ENCODE measurements at places on chromosomes 3 and 15.

DNA sequence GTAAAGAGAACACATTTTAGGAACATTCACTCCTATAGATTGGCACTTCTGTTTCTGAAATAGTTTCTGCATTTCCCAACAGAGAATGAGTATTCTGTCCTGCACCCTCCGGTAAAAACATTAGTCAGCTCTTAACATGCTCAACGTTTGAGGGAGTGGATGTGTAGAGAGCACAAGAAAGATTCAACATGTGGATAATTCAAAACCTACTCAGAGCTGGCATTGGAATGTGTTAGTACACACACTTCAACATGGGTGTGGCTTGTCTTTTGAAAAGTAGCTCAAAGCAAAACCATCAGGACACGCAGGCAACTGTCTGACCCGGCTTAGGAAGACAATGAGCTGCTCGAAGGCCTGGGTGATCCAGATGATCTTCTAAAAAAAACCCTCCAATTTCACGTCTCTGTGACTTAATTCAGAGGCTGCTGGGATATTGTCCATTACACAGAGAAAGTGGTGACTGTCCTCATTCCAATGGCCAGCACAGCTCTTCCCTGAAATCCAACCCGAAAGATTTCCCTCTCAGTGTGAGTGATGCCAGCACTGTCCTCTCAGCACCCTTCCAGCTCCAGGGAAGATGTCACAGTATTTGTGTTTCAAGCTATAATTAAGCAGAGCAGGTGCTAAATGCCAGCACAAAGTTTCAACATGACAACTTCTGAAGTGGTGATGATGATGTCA, 18.1 kb downstream of the FBN1 start:
- DNase-seq, result no peak

- no peak for DNase-seq
Observed at GRCh38 chr15:70054366-70054765, 43.4 kb downstream of the TLE3 start.

GRCh38 chr3:31004025-31004678, 109.7 kb upstream of the GADL1 start:
- DNase-seq, result peak; percentile 71

- DNase-seq, result no peak
Observed at GRCh38 chr15:90054618-90055097, 47.6 kb downstream of the IDH2 start.

DNA sequence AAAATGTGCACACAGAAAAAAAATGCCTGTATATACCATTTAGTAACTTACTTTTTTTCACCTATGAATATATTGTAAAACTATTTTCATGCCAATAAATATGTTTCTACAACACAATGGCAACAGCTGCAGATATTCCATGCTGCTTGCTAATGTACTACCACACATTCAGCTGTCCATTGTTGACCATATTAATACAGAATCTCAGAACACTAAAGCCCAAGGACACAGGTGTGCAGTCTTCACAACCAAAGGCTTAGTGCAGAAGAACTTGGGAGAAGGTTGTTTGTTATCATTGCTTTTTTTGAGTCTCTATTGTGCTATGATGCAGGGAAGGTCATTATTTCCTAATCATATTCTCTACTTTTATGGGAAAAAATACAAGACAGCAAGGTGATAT, 79.6 kb downstream of the DIPK2A start:
- DNase-seq, result no peak

- DNase-seq, result peak; percentile 52
Observed at GRCh38 chr3:50248387-50248786, 12.4 kb downstream of the GNAI2 start.

GRCh38 chr15:85646538-85647091, 148.1 kb downstream of the KLHL25 start:
- no peak for DNase-seq

DNA sequence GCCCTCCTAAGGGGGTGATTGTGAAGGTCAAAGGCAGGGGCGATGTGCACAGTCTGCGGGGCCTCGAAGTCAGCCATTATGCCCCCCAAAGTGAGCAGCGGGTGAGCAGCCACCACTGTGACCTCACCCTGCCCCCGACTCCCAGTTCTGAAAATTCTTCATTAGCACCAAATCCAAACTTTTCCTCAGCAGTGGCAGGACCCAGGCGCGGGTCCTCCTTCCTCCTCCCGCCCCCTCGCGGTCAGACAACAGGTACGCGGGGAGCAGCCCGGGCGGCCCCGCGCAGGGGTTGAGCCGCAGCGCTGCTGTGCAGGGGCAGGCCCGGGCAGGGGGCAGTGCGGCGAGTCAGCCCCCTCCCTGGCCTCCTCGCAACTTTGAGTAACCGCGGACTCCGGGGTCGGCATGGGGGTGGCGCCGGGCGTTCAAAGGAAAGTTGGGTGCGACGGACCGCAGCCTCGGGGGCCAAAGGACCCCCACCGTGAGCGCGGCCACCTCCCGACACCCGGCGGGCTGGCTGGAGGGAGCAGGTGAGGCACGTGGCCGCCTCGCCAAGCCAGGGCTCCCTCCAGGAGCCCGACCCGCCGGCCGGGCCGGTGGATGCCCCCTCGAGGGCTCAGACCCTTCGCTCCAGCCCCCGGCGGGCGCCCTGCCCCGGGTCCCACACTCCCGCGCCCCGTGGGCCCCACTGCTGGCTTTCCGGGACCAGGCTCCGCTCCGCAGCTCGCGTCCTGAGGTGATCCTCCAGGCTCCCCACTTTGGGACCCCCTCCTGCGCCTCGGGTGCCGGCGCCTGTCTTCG, 49.4 kb upstream of the CCDC174 start:
- DNase-seq, result no peak

DNA sequence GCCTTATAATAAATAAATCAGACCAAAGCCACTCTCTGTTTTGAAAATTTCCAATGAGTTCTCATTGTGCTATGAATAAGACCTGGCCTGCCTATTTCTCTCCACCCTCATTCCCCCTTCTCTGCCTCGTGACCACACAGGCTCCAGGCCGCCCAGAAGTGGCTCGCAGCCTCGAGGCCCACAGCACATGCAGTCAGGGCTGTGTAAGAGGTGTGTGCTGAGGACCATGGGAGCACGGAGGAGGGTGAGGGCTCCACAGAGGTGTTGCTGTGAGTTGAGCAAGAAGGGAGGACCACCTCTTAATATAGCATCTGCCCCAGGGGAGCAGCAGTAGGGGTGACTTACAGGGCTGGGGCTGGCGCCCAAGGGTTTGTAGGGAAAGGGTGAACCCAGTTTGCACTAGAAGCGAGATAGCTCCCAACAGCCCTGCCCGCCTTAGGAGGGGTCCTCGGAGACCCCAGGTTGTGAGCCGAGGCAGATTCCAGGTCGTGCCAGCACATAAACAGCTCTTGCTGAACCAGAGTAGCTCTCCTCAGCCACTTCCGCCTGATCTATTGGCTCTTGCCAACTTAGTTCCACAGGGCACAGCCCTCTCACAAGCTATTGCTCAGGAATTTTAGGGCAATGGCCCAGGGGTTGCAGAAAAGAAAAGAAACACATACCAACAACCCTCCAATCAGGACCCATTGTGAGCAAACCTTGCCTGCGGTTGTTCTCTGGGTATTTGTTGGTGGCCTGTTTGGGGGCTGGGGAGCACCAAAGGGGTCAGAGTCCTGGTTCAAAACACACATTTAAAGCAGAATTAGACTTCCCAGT, 117.7 kb downstream of the MYLK start:
- DNase-seq, result no peak

Measured in dermis microvascular lymphatic vessel endothelial cell (primary cell).